ENCODE measurements at places on chromosomes 2 and 18. TPM values are rescaled to one million over a fixed set of nuclear protein-coding genes. Genes with fewer than 3 reads are reported as not detected.

GRCh38 chr18:38198956-38199355 is 633.4 kb upstream of the CELF4 start:
- no peak for DNase-seq

GRCh38 chr2:134438371-134438770 is 184.5 kb downstream of the MGAT5 start:
- DNase-seq: no peak

Gene TLX2
- total RNA-seq: not detected

GRCh38 chr18:23861805-23862470 is 152.6 kb upstream of the TTC39C start:
- peak; percentile 84 for DNase-seq

DNA sequence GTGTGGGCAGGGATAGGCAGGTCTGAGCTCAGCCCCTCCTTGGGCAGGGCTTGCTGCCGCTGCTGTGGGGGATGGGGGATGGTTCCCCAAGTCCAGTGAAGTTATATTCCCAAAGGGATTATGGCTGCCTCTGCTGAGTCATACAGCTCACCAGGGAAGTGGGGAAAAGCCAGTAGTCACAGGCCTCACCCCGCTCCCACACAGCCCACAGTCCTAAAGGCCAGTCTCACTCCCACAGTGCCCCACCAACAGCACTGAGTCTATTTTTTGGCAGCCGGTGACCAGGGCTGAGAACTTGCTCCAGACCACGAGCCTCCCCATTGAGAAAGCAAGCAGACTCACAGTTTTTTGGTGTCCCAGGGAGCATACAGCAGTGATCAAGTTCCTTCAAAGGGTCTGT is 173.3 kb downstream of the OSR1 start:
- no peak for DNase-seq

GRCh38 chr18:49859725-49860124 is 46.4 kb upstream of the ACAA2 start:
- DNase-seq: no peak

Gene DSG2
- 155 TPM for total RNA-seq

GRCh38 chr18:50679056-50679455 is 119.2 kb downstream of the MAPK4 start:
- DNase-seq: no peak

DNA sequence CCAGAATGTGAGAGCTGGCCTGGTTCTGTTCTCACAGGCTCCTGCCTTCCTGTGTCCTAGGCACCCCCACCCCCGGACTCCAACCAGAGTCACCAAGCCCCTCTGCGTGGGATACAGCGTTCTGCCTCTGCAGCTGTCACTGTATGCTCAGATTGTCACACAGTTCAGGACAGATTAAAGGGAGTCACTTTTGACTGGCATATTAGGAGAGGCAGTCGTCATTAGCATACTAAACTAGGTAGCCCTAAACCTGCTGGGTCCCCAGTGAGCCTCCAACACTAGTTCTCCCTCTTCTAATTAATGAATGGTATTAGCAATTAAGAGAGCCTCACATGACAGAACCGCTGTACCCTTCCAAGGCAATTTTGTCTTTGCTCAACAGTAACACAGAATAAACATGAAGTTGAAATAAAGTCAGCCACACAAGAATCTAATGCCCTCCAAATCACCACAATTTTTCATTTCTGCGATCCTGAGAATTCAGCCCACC is 340.2 kb downstream of the CMPK2 start:
- DNase-seq: no peak

Gene WDSUB1
- total RNA-seq: 6.7 TPM

- no peak for DNase-seq
Measured at GRCh38 chr2:98099939-98100743, 13.2 kb downstream of the VWA3B start.

DNA sequence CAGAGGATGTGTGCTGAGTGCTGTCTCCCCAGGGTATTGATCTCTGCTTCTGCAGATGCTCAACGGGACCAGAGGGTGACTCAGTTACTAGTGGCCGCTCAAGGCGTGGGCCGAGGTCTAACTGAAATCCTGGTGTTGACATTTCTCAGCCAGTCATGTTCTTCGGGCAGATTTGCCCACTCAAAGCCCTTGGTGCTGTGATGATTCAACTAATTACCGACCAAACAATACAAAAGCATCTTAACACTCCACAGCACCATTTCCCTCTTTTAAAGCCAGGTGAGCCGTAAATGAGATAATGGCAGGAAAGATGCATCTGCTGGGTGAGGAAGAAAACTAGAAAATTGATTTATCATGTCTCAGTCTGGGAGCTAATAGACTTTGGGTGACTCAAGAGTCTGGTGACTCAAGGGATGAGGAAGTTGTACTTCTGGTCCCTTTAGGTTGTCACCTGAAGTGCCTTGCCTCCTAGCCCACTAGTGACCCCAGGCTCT is 32.7 kb upstream of the PRLH start:
- DNase-seq: no peak

DNA sequence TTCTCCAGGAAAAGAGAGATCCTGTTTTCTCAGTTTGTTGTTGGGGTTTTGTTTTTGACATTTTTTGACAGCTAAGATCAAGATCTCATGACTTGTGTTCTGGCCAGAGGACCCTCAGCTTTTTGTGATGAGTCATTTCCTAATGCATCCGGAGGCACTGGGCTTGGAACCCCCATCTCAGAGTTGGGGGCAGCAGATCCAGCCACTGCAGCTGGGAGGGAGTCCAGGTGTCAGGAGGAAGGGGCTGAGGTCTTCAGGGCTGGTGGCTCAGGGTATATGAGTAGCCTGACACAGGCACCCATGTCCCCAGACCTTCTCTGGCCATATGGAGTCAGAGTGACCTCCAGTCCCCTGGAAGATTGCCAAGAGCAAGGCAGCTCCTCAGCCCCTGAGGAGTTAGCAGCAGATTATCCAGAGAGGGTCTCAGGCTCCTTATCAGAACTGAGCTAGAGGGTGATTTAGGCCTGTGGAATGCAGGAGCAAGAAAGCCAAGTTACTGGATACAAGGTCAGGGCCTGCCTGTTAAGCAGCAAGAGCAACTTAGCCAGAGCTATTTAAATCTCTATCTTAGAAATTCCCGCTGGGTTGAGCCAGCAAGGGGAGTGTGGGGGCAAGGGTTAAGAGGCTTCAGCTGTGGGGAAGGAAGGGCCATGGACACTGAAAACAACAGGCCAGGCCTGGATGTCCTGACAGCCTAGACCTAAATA is 62.4 kb downstream of the TANC1 start:
- DNase-seq: peak; percentile 43

- DNase-seq: no peak
Measured at GRCh38 chr2:3630631-3631030, 27.4 kb upstream of the ALLC start.

GRCh38 chr18:45580127-45580526 is 35.1 kb upstream of the SLC14A2 start:
- no peak for DNase-seq

DNA sequence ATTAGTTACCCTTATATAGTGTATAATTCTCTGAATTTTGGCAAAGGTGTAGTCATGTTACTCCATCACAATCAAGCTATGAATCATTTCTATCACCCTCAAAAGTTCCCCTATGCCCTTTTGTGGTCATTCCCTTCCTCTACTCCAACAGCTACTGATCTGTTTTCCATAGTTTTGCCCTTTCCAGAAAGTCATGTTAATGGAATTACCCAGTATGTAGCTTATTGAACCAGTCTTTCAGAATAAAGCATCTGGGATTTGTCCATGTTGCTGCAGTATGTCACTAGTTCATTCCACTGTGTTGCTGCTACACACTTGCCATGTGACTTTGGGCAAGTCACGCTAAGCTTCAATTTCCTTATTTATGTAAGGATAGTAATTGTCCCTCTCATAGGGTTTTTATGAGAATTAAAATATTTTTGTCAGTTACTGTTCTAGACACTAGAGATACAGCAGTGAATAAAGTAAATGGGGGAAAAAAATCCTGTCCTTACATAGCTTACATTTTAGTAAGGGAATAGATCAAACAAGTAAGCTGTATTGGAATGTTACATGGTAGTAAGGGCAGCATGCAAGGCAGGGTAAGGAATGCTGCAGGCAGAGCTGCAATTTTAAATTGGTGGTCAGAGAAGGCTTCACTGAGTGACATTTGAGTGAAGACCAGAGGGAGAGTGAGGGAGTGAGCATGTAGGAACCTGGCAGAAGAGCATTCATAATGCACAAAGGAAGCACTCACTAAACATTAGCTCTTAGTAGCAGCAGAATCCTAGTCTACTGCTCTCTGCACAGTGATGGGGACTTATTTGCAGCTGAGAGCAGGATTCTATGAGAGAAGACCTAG is 80.3 kb upstream of the TSPYL6 start:
- no peak for DNase-seq

Gene ABCB6
- 5.8 TPM for total RNA-seq

DNA sequence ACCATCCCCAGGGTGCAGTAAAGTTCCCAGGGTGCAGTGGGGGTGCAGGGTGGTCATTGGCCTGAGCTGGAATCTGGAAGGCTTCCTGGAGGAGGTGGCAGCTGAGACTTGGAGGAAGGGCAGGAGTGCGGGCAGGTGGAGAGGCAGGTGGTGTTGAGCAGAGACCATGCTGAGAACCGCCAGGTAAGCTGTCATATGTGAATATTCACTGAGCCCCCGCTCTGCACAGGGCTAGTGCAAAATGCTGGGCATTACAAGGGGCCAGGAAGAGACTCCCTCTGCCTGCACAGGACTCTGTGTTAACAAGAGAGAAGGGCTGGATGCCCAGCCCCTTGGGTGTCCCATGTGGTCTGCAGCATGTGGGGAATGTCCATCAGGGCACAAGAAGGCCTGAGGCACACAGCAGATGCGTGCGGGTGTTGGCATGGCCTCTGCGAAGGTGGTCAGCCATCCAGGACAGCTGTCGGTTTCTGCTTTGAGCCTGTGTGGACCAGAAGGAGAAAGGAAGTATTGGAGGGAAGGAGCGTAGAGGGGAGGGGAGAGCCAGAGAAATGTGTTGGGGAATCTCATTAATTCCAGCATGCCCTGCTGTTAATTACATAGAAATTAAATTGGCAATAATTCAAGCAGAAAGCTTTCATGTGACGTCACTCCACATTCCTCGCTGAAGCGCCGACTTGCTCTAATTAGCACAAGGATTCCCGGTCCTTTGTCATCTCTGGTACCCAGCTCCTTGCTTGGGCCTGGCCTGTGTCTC is 62.8 kb upstream of the OTOS start:
- DNase-seq: no peak

DNA sequence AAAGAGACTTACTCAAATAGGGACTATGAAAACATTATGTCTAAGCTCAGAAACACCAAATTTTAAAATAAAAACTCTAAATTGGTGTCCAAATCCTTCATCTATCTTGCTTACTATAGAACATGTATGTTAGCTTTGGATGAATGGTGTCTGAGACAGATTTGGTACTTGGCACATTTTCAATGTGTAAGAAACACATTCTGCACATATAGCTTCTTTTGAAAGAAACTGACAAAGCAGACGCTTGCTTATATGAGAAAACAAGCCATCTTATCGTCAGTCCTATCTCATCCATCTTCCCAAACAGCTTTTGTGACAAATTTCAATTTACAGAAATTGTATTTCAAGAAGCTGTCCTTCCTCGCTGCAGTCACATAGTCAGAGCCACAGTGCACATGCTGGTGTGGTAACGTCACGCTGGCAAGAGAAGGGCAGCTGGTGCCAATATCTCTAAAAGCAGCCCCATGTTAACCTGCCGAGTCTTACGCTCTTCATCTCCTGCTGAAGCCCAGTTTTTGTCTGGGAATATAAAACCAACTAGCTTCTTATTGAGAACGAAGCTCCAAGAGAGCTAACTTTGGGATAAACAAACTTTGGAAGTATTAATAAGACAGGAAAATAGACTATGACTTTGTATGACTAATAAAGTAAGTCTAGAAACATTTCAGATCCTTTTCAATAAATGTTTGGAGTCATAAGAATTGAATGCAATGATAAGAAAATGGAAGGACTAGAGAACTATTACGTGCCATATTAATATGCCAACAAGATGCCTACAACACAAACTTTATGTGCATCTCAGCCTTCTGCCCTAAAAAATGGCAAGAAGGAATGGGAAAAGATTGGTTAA is 74.9 kb upstream of the TFCP2L1 start:
- DNase-seq: no peak

Gene RTP5
- total RNA-seq: not detected

Gene PPP1R1C
- 2.1 TPM for total RNA-seq

DNA sequence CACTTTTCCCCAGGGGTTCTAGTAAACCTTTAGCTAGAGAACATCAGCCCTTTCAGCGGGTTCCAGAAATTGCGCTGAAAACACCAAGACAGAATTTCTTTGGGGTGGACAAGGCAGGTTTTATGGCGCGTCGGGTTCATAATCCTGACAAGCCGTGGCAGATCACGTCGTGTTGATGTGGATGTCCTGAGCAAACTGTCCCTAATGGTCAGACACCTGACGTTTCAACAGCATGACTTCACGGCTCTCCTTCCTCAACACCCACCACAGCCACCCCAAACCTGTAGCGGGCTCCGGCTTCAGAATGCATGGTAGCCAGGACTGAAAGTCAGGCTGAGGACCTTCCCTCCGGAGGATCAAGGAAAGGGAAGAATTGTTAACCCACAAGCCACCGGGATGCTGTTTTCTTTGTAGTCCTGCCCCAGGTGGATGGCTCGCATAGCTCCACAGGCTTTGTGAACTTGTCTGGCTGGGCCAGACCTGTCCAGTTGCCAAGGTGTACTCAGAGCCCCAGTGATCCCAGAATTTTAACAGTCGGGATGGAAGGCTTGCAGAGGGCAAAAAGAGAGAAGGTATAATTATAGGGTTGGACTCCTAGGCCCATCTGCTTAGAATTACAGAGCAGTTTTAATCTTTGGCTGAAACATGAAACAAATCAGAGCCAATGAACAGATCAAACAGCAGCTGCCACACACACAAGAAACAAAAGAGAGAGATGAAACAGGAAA is 1.5 kb downstream of the APCDD1 start:
- DNase-seq: no peak

Gene KCNS3
- 8.9 TPM for total RNA-seq

DNA sequence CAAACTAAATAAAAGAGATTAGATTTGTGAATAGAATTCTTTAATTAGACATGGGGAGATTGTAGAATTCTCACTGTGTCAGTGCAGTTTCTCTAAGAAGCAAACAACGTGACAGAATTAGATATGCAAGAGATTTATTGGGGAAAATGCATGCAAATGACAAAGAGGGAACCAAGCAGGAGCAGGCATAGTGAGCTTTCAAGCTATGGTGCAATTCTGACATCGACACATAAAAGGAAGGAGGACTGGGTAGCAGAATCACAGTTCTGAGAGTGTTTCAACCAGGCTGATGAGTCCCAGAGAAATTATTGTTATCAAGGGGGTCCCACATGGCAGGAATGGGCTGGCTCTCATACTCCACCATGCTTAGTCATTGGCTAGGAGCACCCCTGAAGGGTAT is 338.4 kb downstream of the FIGN start:
- DNase-seq: no peak

DNA sequence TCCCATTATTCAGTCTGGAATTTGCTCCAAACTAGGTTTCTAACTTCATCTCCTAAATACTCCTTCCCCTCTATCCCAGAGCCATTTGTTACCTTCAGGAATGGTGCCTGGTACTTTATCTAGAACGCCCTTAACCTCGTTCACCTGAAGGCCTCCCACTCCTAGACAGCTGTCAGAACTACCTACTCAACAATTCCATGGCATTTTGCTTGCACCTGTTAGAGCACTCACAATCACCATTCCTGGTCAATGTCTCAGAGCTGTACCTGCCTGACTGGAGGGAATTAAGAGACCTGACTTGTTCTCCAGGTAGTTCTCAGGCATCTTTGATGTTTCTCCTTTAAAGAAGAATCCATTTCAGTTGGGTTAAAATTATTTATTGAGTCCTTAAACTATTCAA is 88.9 kb downstream of the GAREM1 start:
- no peak for DNase-seq

Gene EFHD1
- total RNA-seq: 6.5 TPM

- DNase-seq: peak; percentile 52
Measured at GRCh38 chr2:98502556-98503335, 58.1 kb downstream of the INPP4A start.

Gene PROC
- 2.9 TPM for total RNA-seq

Gene DPP10
- total RNA-seq: 2.4 TPM
